ENCODE measurements at places on chromosomes 11 and 22.

DNA sequence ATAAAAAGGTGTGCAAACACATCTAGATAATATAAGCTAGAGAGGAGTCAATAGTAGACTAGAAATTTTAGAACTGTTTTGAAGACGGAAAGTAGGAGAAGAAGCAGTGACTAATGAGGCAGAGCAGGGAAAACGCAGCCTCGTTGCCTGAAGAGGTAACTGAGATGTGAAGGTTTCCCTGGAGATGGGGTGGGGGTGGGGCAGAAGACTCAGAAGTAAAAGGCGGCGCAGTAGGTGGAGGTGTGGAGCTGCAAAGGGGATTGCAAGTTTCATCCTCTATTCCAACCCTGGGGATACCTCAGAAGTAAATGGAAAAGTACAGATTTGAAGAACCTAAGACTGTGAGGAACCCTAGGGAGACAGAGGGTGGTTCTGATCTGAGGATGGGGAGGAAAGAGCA, 109.5 kb downstream of the TMPRSS5 start:
- no peak for DNase-seq

GRCh38 chr11:63765688-63766241, 2.8 kb downstream of the ZFTA start:
- no peak for DNase-seq

- DNase-seq: no peak
These were observed 18.1 kb upstream of the SCARF2 start for GRCh38 chr22:20455709-20456063.

GRCh38 chr11:17163736-17164135, 44.0 kb downstream of the PIK3C2A start:
- DNase-seq: no peak

- DNase-seq: no peak
These were observed 4.3 kb upstream of the ACR start for GRCh38 chr22:50733521-50734342.

DNA sequence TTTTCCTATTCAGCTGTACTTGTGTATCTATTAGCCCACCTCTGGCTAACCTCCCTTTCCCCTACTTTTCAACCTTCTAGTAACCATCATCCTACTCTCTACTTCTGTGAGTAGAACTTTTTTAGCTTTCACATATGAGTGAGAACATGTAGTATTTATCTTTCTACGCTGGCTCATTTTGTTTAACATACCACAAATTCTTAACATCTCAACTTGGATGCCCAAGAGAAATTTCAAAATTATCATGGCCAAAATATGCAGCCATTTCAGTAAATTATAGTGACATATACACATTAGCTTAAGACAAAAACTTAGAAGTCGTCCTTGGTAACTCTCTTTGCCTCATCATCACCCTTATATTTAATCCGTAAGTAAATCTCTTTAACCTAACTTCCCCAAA, 34.7 kb downstream of the LUZP2 start:
- DNase-seq: no peak

GRCh38 chr22:33347002-33347401, 288.8 kb upstream of the SYN3 start:
- no peak for DNase-seq

DNA sequence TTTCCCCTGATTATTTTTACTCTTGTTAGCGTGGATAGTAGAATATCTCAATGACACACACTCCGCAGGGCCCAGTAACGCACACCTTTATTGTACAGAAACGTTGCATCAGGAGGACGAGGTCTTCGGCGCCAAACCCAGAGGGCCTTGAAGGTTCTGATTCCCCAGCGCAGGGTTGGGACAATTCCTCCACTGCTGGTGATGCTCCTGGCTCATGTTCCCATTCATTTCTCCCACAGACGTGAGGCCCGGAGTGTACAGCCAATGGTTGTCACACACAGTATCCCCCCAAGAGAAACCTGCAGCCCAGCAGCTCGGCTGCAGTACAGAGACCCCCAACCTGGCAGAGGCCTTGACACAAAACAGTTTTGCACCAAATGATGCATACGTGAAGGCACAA, 6.1 kb upstream of the ANO1 start:
- no peak for DNase-seq

- no peak for DNase-seq
These were observed 277.6 kb downstream of the TTC28 start for GRCh38 chr22:28402060-28402459.

DNA sequence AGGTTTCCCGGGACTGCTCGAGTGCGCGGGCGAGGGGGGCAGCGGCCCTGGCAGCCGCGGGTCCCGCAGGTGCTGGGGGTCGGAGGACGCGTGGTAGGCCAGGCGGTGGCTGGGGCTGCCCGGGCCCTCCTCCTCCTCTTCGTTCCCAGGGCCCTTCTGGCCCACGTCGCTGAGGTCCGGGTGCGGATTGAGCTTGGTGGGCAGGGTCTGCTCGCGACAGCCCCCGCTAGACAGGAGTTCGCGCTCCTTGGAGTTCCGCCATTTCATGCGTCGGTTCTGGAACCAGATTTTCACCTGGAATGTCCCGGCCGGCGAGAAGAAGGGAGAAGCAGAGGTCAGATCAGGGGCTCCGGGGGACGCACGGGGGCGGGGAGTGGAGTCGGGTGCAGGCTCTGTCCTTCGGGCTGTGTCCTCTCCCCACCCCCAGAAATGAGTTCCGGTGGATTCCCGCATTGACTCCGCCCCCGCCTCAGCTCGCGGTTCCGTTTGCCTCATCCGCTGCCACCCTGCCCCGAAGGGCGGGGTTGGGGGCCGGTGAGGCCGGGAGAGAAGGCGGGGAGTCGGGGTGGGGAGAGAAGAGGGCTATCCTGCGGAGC, 3.9 kb downstream of the DBX1 start:
- DNase-seq: peak; percentile 16

DNA sequence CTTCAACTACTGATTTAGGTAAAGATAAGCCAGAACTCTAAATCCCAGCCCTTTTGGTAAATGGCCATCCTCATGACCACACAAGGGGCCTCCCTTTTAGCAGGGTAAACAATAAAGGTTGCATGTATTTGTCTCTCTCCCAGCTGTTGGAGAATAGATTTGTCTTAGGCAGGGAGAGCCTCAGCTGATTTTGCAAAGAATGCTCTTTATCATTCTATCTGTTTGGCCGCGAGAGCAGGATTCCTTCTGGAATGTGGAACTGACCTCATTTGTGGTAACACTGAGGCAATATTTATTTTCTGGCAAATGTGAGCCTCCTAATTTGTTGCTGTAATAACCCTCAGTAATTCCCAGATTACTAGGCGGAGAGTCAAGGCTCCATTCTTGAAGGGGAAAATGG, 15.3 kb downstream of the PTS start:
- no peak for DNase-seq

GRCh38 chr22:33576205-33576604, 344.1 kb downstream of the LARGE1 start:
- DNase-seq: no peak

- DNase-seq: no peak
These were observed 4.9 kb downstream of the ATP5MGL start for GRCh38 chr22:42635531-42635930.

GRCh38 chr22:17871726-17872458, 97.6 kb upstream of the BID start:
- no peak for DNase-seq

DNA sequence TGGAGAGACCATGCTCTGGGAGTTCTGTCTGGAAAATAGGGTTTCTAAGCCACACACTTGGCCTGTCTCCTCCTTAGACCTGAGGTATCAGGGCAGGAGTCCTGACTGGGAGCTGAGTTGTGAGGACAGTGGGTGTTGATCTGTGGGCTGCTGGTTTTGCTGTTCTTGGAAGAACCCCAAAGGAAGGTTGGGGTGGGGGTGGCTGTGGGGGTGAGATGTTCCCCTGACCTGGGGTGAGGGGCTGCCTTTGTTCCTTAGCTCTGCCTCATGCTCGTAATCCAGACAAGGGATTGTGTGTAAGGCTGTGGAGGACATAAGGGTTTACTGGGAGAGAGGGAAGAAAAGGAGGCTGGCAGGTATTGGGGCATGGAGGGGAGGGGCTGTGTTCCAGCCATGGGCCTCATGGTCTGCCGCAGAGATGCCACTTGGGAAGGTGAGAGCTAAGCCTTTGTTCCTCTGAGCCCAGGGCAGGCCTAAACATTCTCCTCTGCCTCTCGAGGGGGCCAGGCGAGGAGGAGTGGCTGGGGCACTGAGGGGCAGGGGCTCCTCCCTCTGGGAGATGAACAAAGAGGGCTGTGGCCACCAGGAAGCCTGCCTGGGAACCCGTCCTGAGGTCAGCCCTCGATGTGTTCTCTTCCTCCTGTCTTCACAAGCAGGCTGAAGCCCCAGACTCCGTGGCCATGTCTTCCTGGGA, 4.4 kb downstream of the OTOG start:
- DNase-seq: no peak

GRCh38 chr11:65482306-65482850, 16.5 kb upstream of the MALAT1 start:
- no peak for DNase-seq

GRCh38 chr11:83611600-83611999, 325.4 kb upstream of the CCDC90B start:
- DNase-seq: no peak

GRCh38 chr11:31796499-31797189, 14.5 kb downstream of the PAX6 start:
- DNase-seq: no peak

- no peak for DNase-seq
These were observed 375 bp downstream of the LAYN start for GRCh38 chr11:111540937-111541253.

DNA sequence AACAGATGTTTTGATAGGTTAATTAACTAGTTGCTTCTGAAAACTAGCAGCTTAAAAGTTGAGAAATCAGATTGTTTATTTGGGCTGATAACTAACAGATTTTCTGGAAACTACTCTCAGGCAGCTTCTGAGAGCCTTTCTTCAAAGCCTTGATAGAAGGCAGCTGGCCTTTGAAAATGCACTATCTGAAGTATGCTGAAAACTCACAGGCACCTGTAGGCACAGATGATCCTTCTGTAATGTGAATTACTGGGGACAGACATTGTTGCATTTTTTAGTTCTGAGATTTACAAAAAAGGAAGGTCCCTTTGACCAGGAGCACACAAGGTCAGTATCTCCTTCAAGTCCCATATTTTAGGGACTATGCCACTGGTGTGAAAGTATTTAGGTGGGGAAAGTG, 460.8 kb upstream of the CNTN5 start:
- no peak for DNase-seq

DNA sequence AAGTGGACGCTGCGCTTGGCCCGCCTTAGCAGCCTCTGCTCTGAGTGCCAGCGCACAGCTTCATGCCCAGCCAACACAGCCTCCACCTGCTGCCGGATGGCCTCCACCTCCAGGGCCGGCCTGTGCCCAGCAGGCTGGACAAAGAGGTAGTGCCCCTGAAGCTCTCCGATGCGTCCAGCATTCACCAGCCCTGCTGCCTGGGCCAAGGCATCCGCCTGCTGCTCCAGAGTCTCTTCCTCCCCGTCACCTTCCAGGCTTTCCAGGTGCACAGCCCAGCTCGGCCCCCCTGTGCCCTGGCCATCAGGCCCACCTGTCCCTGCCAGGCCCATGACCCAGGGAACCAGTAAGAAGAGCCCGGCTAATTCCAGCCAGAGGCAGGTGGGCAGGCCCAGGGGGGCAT, 2.5 kb downstream of the PCSK7 start:
- DNase-seq: no peak

DNA sequence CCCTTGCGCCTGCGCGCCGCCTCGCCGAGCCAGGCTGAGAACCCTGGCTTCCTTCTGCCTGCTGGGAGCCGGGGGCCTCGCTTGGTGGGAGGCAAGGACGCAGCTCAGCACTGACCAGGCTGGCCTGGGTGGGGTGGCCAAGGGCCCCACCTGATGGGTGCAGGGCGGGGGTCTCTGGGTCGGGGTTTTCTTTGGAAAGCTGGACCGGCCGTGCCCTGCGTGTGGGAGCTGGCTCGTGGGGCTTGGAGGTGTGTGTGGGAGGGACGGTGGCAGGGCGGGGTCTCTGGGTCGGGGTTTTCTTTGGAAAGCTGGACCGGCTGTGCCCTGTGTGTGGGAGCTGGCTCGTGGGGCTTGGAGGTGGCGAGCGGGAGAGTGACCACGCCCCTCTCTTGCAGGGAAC, 6.2 kb downstream of the GRAMD4 start:
- no peak for DNase-seq

DNA sequence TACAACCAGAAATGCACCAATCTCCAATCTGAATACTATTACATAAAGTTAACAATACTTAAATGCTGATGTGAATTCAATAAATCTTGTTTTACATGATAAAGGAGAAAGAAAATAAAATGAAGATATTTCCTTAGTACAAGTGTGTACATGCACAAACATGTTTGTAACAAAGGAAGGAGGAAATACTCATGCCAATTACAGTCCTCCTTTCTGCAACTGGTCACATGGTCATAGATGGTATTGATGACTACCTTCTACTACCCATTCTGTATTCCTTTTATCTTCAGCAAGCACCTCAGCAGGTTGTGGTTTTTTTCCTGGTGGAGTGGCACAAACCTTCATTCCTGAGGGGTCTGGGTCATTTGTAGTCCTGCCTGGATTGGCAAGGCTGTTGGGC, 214.2 kb upstream of the GUCY1A2 start:
- DNase-seq: no peak

GRCh38 chr11:17502630-17503029, 26.0 kb upstream of the ABCC8 start:
- no peak for DNase-seq

GRCh38 chr22:44702479-44703198, 635 bp downstream of the PRR5 start:
- DNase-seq: no peak

DNA sequence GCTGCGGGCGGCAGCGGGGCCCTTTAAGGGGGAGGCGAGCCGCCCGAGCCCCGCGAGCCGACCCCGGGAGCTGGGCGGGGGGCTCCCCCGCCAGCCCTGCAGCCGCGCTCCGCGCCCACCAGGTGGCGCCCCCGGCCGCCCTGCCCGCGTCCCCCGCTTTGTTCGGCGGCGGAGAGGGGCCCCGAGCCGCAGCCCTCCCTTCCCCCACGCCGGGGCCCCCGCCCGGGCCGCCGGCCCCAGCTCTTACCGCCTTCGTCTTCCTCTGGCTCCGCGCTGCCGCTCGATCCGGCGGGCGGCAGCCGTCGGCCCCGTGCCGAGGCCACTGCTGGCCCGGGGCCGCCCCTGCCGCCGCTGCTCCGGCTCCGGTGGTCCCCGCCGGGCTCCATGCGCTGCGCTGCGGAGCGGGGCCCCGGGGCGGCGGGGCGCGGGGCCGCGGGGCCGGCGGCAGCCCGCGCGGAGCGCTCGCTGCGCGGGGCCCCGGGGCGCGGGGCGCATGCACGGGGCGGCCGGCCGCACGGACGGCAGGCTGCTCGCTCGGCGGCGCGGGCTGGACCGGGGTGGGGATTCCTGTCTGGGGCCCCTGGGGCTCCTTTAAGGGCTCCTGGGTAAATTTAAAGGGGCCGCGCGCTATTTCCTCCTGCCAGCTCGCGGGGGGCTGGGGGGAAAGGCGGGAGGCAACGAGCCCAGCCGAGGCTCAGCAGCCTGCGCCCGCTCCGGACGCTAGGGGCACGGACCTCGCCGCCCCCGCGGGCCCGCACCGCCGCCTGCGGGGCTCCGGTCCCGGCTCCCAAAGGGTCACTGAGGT, at the start of gene ZFTA:
TSS of gene ZFTA (minus strand) at position 539 of the 805 bp plus-strand sequence. CDS start at position 386, 153 bp downstream.
- peak; percentile 33 for DNase-seq

DNA sequence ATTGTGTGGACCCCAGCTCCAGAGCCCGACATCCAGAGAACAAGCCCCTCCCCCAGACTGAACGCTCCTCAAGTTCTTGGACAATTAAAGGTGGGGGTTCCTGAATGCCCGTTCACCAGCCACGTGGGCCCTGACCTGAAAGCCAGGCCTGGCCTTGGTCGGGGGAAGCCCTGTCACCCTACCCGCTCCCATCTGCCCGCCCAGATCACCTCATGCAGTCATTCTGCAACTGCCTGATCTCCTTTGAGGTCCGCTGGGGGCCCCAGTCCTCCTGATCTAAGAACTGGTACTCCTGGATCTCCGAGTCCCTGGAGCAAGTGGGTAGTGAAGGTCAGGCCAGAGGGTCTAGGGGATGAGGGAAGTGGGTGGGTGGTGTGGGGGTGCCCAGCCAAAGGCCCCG, 9.1 kb upstream of the NAALADL1 start:
- no peak for DNase-seq
